ENCODE measurements at places on chromosomes 16 and 17.

DNA sequence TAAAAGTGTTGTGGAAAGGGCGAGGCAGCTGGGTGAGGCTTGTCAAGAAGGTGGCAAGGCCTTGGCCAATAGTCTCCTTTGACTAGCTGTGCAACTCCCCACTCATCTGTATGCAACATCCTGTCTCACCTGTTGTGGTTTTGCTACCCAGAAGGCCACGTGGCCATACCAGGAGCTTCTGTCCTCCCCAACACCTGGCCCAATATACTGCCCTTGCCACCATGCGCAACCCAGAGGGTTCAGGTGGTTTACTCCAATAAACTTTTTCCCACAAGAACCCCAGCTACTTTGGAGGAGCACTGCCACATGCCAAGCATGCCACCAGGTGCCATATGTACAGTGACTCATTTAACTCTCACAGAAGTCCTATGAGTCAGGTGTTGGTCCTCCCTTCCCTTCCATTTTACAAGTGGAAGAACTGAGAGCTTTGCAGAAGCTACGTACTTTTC lies 10.2 kb downstream of the MYO19 start:
- DNase-seq, result no peak

DNA sequence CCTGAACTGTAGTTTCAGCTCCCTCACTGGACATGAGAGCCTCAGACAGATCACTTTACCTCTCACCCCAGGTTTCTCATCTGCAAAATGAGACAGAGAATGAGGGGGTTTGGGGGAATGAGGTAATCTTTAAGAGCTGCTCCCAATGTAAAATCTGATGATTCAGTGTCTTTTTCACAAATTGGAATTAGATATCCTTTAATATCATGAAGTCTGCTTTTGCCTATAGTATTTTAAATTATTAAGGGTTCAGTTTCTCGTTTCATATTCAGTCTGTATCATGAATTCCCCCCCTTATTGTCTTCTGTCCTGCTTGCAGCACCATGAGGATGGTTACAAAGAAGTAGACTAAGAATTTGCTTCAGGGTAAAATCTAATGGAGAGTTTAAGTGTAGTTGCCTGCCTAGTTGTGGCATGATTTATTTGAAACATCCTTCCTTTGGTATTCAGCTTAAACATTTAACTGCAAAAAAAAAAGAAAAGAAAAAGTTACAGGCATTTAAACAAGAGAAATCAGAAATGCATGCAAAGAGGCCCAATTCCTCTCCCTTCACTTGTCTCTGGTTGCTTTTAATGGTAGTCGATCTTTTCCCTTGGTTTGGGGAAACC lies 77.3 kb downstream of the WNT3 start:
- DNase-seq, result no peak

DNA sequence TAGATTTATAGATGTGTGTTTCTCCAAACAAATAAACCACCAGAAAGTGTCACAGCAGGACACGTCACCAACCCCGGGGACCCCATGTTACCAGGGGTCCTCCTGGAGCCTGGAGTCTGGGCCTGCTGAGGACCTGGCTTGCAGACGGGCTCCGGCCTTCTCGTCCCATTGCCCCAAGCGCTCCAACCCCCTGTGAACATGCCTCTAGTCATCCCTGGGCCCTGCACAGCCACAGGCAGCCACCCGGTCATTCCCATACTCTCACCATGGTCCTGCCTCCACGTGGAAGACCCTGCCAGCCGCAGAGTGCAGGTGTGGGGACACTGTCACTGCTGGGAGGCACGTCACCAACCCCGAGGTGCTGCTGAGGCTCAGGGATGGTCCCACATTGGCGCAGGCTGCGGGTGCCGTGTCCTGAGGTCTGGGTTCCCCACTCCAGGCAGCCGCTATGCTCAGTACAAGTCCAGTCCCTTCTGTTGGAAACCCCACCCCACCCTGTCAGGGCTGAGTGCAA lies 4.5 kb downstream of the SECTM1 start:
- no peak for DNase-seq

- DNase-seq, result no peak
These were observed 140.8 kb downstream of the PRKCA start for GRCh38 chr17:66443166-66443565.

GRCh38 chr17:48727415-48728175 lies 955 bp downstream of the HOXB13 start:
- no peak for DNase-seq

DNA sequence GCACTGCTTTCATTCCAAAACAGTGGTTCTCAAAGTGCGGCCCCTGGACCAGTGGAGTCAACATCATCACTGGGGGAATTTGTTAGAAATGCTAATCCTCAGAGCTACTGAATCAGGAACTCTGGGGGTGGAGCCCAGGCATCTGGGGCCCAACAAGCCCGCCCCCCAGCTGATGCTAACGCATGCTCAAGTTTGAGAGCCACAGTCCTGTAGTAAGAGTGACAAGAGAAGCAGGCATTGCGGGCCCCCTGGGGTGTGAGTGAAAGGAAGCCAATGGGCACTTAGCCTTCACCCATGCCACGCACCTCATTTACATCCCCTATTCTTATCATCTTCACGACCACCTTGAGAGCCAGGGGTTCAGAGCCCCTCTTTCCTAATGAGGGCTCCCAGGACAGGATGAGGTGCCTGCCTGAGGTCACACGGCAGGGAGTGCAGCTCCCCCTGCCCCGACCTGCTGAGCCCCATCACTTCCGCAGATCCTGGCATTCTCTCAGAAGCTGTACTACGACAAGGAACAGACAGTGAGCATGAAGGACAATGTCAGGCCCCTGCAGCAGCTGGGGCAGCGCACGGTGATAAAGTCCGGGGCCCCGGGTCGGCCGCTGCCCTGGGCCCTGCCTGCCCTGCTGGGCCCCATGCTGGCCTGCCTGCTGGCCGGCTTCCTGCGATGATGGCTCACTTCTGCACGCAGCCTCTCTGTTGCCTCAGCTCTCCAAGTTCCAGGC lies 9.1 kb downstream of the CA4 start:
- DNase-seq, result no peak

- DNase-seq, result no peak
These were observed 1.1 kb downstream of the CHTF8 start for GRCh38 chr16:69131167-69131838.

- DNase-seq, result peak; percentile 11
These were observed 76.2 kb upstream of the CDC42EP4 start for GRCh38 chr17:73387746-73388577.

Data from BJ (cell line).